ENCODE measurements at places on chromosomes 4 and X.

GRCh38 chr4:41939016-41939626 is 3.9 kb downstream of the TMEM33 start:
- DNase-seq, result no peak

DNA sequence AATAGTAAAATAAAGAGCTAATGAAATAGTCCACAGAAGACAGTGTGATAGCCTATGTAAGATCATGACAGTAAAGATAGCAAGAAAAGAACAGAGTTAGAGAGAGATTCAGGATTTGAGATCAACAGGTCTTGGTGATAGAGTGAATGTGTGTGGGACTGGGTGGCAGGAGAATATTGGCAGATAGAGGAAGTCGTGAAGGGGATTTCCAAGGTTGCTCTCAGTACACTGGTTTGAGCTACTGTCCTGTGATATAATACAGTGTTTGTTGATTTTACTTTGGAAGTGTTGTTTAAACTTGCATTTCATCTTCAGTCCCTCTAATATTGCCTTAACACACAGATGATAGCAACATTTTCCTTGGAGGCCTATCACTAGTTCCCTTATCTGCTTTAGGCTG is 44.1 kb downstream of the DTHD1 start:
- no peak for DNase-seq

DNA sequence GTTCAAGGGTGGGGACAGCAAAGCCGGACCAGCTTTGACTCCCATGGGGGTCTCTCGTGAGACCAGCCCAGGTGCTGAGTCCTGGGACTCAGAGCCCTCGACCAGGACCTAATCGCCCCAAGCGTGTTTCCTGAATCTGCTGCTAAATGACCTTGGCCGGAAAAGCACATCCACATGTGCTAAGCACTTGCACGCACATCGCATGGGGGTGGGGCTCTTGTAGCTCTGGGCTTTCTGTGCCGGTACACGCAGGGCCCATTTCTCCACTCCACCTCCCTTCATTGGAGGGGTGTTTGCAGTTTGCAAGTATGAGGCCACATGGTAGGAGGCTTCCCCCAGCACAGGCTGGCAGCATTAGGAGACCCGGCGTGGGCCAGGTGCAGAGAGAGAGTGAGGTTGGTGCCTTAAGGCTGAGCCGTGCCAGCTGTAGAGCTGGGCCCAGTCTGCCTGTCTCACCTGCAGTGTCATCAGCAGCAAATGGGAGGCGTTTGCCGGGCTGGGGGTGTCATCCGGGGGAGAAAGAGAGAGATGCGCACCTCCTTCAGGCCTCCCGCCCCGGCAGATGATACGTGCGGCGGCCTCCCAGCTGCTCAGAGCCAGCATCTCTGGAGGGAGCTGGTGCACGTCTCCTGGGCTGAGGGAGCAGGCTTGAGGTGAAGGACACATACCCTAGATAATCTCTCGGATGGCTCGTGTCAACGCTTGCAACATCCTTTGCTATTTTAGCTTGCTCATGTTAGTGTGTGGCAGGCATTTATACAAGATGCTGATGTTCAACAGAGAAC is 45.2 kb upstream of the CLCN4 start:
- DNase-seq, result no peak

- DNase-seq, result no peak
Measured at GRCh38 chr4:88075336-88075735, 67.9 kb downstream of the PKD2 start.

DNA sequence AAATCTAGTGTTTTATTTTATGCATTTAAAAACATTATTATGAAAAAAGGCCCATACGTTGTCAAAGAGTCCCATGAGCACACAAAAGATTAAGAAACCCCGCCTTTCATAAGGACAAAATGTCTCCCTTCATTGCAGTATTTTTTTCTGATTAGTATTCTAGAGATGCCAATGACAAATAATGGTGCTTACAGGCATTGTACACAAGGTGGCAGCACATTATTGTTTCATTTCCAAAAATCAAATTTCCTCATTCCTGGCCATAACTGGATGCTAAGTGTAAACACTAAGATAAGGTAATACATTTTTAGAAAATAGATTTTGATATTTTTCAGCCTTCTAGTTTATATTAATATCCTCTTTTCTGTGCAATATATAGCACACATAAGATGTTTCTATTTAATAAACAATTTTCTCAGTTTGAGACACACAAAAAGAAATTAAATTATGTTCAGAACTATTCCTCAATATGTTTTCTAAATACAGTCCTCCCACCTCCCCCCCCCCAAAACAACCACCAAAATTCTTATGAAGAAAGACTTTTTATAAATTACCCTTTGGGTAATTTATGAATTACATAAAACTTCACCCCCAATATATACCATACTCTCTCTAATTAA is 47.7 kb downstream of the TIGD2 start:
- no peak for DNase-seq

DNA sequence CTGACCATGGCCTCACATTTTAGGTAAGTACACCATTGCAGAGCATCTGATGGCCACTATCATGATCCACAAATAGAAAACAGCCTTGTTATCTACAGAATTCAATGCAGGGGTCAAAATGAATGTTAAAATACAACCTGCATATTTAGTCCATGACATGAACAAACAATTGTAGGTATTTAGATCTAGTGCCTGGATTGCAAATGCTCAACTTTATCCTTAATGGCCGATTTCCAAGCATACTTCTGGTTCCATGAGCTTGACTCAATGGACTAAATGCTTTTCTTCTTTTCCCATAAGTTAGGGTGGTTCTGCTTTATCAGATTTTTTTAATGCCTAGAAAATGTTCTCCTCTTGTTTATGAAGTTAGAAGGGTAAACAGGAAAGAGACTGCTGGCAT is 139.2 kb upstream of the TTC29 start:
- DNase-seq, result no peak

DNA sequence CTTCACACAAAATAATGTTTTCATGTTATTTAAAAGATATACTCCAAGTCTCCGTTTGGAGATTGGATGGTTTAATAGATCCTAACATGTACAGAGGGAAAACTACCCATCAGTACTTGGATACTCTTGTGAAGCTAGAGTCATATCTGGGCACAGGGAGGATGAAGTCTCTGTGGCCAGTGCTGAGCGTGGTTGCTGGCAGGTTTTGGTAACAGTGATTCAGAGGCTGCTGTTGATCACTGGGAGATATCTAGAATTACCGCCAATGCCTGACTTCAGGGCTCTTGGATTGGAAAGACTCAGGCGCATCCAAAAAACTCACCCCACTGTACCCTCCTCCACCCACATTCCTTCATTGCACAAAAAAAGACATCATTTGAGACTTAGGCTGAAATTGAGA is 107.2 kb upstream of the PGRMC2 start:
- DNase-seq, result no peak

- no peak for DNase-seq
Measured at GRCh38 chr4:126583509-126583908, 1049.2 kb upstream of the INTU start.

GRCh38 chr4:169195032-169195431 is 75.7 kb downstream of the SH3RF1 start:
- DNase-seq, result no peak

DNA sequence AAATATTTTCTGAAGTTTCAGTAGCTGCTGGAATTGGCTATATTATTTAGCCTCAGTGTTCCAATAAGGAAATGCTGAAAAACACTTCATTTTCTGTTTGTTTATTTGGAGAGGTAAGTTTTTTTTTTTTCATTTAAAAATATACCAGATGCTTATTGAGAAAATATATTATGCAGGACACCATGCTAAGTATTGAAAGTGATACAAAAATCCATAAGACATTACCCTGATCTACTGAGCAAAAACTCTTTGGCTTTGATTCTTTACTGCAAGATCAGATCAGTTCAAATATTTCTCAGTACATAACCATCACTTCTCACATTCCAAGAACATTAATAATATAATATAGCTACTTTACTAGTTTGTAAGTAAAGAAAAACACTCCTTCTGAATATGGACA is 123.4 kb upstream of the PACRGL start:
- no peak for DNase-seq

- DNase-seq, result no peak
Measured at GRCh38 chr4:74402692-74403456, 37.9 kb downstream of the EREG start.

DNA sequence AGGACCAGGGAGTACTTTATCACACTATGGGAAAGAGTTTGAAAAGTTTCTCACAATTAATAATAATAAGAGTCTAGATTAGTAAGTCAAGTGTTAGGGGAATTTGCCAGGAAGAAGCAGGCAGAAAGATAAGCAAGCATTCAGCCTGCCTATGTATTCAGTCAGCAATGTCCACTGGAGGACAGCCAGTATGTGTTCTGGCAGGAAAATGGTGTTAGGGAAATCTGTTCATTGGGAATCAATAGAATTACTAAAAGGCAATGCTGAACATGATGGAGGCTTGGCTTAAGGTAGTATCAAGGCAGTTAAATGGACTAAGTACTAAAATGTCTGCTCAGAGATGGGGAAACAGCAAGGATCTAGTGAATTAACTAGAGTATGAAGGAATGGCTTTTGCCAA is 221.2 kb downstream of the PPP4R3C start:
- no peak for DNase-seq

GRCh38 chr4:102259081-102259480 is 86.2 kb downstream of the SLC39A8 start:
- no peak for DNase-seq

GRCh38 chr4:158146736-158147135 is 26.1 kb downstream of the GASK1B start:
- no peak for DNase-seq

- DNase-seq, result no peak
Measured at GRCh38 chr4:55524844-55525571, 21.7 kb downstream of the CLOCK start.

GRCh38 chr4:18641334-18641733 is 619.8 kb upstream of the LCORL start:
- no peak for DNase-seq

DNA sequence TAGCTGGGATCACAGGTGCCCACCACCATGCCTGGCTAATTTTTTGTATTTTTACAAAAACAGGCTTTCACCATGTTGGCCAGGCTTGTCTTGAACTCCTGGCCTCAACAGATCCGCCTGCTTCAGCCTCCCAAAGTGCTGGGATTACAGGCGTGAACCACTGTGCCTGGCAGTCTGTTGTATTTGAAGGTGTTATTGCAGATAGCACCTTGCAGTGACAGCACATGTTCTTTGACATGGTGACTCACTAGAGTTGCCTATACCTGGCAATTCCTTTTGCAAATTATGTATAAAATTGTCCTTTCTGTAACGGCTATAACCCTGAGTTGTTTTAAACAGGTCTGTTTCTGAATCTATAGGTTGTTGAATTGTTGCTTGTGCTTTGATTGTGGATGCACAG is 7.9 kb downstream of the OGT start:
- no peak for DNase-seq

GRCh38 chr4:109040441-109040840 is 262.0 kb downstream of the COL25A1 start:
- no peak for DNase-seq

- no peak for DNase-seq
Measured at GRCh38 chr4:42895452-42895851, 2.9 kb downstream of the GRXCR1 start.

- no peak for DNase-seq
Measured at GRCh38 chr4:37561803-37562207, 124.4 kb downstream of the RELL1 start.

DNA sequence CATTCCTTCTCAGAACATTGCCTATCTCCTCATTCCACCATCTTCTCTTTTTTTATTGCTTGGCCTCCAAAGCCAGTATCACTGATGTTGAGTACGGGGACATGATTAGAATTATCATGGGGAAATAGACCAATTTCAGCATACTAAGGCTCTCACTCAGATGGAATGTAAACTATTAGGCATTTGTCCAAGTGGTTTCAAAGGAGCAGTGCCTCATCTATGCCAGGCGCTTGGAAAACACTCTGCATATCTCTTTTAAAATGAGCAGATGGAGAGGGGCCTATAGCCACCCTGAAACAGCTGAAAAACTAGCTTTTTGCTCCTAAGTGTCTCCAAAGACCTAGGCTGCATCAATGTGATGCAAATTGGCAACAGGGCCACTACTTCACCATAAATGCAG is 150.8 kb upstream of the DIPK2B start:
- no peak for DNase-seq

DNA sequence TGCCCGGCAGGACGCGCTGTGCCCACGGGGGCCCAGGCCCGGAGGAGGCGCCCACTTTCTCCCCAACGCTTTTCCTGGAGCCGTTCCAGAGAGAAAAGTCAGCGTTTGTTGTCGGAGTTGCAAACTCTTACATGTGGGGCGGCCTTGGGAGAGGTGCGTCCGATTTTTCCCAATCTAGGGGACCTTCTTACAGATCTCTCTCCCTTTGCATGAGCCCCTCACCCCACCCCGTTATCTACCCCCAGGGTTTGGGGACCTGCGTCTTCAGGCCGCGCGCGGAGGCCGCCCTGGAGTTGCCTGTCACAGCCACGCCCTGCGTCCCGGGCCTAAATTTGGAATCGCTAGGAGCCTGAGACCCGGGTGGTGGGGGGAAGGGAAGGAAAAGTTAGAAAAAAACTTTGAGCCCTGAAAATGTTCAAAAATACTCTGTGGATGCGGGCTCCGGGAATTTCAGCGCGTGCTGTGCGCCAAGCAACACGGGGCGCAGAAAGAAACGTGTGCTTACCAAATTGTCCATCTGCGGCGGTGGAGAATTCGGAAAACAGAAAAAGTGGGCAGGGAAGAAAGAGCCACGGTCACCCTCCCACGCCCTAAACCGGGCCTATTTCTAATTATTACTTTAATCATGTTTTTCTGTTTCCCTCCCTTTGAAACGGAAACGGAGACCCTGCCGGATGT is 587 bp downstream of the CD99 start:
- DNase-seq, result no peak

DNA sequence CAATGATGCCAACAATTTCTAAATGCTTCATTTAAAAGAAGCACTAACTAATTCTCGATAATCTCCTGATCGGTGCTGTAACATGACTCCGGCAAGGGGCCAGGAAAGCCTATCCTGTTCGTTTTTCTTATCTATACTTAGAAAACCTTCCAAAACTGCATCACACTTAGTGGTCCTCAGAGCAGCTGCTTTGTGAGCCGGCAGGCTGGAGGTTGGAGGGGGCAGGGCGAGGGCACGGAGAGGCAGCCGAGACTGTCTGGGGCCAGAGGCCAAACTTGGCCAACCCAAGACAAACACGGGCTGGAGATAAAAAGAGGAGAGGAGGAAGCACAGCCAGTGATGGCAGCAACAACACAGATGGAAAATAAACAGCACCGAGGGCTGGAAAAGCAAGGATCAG is 455.7 kb downstream of the BCOR start:
- no peak for DNase-seq

DNA sequence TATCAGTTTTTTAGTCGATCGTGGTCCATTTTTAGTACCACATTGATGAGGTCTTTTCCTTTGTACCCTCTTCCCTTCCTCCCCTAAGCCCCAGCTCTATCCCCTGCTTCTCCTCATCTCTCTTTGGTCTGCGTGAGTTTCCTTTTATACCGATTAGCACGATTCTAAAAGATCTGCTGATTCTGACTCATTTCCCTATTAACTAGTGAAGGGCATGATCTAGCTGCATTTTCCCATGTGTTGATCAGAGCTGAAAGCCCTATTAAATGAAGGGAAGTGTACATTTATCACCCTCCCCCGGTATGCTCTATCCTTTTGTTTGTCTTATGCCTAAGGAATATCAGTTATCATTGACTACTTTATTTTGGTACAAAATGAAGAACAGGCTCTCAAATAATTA is 181.7 kb upstream of the NPY2R start:
- DNase-seq, result no peak

All from omental fat pad (tissue), 4 donors.